HCEC 1CT (cell line): ENCODE measurements at places on chromosomes 2 and 18.

GRCh38 chr2:171545086-171545485 is 22.8 kb downstream of the CYBRD1 start:
- DNase-seq: no peak

GRCh38 chr2:96702098-96702785 is 37.6 kb downstream of the LMAN2L start:
- no peak for DNase-seq

GRCh38 chr18:54737986-54738385 is 90.3 kb upstream of the RAB27B start:
- peak; percentile 78 for DNase-seq

- DNase-seq: no peak
Measured at GRCh38 chr2:127479866-127480743, 46.2 kb downstream of the IWS1 start.

- DNase-seq: peak; percentile 40
Measured at GRCh38 chr2:205610437-205610836, 71.9 kb upstream of the NRP2 start.

- peak; percentile 93 for DNase-seq
Measured at GRCh38 chr2:184596819-184597411, 1.4 kb upstream of the ZNF804A start.

DNA sequence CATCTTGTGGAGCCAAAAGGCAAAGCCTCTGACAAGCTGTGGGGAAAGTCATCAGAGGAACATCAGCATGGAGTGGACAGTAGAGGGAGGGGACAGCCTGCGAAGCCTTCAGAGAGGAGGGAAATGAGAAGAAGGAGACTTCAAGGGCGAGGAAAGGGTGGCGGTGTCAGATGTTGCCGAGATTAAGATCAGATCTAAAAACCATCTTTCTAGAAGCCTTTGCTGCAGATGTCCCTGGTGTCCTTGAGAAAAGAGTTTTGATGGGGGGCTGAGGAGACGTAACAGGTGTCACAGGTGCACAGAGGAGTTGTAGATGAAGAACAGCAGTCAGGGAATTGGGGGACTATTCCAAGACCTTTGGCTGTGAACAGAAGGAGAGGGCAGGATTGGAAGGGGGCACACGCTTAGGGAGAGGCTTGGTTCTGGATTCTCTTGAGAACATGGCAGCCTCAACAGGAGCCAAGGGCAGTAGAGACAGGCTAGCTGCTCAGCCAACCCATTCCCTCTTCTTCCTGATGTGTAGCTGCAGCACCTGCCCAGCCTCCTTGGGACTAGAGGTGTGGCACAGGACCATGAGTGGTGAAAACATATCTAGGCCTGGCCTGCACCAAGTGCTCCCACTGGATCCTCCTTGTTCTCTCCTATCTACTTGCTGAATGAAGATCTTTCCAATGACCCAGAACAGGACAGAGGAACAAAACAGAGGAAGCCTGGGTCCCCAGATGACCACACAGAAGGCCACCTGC is 22.7 kb upstream of the NCL start:
- no peak for DNase-seq

- DNase-seq: peak; percentile 27
Measured at GRCh38 chr2:159677654-159678053, 34.7 kb upstream of the MARCHF7 start.

DNA sequence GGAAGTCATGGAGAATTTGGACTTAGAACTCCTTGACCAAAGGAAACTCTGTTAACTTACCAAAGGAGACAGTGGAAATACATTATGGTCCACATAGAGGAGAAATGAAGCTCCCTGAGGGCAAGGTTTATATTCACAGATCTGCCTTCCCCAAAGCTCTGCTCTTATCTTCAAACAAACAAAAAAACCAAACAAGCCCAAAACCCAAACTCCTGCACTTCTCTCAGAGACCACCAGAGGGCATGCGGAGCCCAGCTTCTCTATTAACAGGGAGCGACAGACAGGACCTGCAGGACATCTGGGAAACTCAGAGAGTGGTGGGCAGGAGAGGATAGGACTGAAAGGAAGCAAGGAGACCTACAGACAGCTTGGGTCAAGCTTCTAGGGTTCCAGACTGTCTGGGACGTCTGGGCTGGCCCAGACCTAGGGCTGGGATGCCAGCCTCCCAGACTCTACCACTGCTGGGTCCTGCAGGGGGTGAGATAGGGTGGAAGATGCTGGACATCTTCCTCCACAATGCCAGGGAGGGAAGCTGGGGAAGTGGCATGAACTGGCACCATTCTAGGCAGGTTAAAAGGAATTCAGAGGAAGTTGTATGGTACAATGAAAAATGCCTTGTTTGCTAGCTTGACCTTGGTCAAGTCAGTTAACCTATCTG is 4.0 kb upstream of the WNT10A start:
- peak; percentile 43 for DNase-seq

GRCh38 chr18:75554176-75554575 is 126.7 kb upstream of the SMIM21 start:
- DNase-seq: no peak

DNA sequence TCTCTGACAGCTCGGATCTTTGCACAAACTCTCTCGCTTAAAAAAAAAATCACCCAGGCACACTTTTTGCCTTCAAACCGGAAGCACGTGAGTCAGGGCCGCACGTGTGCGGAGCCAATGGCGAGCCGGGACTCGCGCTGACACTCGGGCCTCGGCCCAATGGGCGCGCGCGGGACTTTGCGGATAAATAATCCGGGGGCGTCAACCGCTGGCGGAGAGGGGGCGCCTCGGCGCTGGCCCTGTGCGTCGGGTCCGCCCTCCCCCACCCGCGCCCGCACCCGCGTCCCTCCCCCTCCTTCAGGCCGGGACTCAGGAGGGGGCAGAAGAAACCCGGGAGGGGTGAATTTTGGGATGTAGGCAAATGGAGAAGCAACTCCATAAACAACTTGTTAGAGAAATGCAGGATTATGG is 319 bp upstream of the EN1 start:
- no peak for DNase-seq

GRCh38 chr18:36770315-36770946 is 58.4 kb downstream of the TPGS2 start:
- no peak for DNase-seq

- DNase-seq: no peak
Measured at GRCh38 chr2:95362486-95362885, 40.0 kb upstream of the FAHD2A start.

GRCh38 chr2:26628561-26629345 is 12.4 kb downstream of the CIB4 start:
- no peak for DNase-seq

DNA sequence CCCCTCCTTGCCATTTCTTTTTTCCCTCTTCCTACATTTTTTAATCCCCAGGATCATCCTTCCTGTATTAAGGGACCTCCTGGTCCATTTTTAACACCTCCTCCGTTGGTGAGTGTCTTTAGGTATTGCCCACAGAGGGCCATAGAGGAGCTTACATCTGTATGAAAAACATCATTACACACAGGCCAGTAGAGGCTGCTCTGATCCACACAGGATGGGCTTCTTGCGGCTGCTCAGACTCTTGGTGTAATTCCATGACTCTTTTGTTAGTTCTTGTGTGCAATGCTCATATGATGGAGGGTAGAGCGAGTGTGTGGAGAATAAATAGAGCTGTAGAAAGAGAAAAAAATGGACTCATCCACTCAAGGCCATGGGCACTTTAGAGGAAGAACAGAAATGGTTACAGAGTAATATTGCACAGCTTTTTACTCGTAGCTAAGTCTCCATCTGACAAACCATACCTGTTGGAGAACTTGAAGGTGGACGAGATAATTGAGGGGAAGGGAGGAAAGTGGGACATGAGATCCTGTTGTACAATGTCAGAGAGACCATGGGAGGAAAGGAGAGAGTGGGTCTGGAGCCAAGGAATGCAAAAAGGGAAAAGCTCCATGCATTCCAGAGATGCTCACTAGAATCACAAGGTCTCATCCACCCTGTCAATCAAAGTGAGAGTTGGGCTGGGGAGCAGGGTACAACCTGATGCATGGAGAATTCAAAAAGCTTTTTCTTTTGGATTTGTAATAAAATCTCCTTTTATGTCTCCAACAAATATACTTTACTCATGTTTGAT is 129.7 kb upstream of the TNP1 start:
- DNase-seq: peak; percentile 12

GRCh38 chr18:527146-527545 is 26.6 kb upstream of the COLEC12 start:
- no peak for DNase-seq

- no peak for DNase-seq
Measured at GRCh38 chr2:79001285-79001684, 24.2 kb upstream of the REG3G start.

DNA sequence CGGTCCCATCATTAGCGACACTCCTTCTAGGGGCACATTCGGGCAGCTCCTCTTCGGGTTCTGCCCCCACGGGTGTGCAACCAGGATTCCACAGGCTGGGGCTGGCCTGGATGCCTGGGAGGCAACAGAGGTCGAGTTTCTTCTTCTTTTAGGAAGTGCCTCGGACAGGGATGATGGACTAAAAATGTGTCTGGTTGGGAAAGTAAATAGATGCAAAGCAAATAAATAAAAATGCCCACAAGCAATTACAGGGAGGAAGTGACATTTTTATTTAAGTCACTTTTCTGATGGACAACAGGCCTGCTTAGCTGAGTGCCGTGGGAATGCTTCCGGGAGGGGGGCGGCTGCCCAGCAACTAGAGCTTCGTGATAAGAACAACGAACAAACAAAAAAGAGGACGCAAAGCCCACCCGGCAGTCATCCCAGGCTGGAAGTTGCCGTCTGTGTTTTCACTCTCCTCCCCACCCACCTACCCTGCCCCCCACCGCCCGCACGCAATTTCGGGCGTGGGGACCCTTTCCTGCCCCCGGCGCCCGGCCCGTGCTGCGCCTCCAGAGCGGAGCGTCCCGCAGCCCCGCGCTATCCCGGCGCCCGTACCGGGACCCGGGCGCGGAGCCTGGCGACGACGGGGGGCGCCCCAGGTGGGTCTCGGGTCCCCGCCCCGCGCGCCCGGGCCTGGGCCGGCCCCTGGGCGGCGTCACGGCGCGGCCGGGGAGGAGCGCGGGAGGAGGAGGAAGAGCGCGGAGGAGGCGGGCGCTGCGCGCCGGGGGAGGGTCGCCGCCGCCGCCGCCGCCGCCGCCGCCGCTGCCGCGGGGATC is 412 bp upstream of the NCK2 start:
- peak; percentile 40 for DNase-seq

DNA sequence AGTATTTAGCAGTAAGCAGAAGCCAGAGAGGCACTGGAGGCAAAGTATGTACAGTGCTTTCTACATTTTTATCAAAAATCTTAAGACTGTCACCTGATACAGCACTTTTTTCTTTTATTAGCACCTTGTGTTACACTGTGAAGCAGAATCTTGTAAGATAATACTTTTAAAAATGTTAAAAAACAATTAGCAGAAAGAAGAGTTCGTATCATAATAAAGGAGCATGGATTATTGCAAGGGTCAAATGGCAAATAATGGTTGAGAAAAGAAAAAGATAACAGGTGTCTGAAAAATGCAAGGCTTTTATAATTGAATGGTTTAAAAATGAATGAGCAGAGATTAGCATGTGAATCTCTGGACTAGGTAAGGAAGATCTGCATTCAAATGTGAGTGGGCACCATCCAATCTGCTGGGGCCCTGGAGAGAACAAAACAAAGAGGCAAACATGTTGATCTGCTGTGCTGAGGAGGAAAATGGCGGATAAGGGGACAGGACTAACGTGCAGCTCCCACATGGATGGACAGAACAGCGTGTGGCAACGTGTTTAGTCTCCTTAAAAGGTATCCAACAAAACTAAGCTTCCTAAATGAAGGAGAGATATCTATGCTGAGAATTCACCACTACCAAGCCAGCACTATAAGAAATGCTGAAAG is 9.5 kb downstream of the CEBPZOS start:
- DNase-seq: no peak

GRCh38 chr2:148990968-148991367 is 47.5 kb upstream of the LYPD6B start:
- DNase-seq: no peak

DNA sequence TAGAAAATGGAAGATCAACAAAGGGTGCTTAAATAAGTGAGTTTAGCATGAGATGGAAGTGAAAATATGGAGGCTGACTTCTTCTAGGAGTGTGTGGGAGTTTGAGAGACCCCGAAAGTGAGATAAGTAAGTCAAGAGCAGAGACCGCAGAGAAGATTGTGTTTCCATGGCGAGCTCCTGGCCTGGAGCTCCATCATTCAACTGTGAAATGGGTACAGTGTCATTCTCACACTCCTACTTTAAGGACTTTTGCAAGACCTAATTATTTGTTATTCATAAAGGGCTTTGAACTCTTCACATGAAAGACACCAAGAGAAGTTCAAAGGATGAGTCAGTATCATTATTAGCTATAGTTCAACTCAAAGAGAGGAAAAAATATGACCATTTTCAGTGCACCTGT is 134.2 kb upstream of the PIK3C3 start:
- no peak for DNase-seq
